ENCODE measurements at places on chromosomes 1 and 21.

GRCh38 chr1:91022518-91022929, 689 bp upstream of the ZNF644 start:
- DNase-seq, result no peak

DNA sequence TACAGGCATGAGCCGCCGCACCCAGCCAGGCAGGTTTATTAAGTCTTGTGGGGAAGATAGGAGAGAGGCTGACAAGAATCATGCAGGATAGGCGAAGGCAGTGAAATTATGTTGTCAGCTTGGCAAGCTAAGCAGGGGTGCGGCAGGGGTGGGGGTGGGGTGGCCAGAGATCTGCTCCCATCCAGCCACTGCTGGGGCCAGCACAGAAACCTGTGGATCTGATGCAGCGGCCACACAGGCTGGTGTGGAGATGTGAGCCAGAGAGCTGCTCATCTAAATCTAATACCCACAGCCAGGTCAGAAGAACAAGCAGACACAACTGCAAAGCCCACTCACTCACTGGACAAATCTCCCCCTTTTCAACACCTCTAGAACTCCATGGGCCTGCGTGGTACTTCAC, 68.7 kb downstream of the KCTD3 start:
- DNase-seq, result no peak

DNA sequence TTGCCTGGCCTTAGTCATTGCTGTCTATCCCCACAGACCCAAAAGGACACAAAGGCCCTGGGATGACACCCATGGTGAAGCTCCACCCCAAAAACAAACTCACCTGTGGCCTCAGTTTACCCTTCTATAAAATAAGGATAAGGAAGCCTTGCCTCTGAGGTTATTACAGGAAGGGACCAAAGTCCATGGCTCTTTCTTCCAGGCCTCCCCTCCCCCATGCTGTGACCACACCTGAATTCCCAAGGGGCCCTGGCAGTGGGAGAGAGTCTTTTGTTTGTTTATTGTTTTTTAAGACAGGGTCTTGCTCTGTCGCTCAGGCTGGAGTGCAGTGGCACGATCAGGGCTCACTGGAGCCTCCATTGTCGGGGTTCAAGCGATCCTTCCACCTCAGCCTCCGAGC, 10.5 kb upstream of the TNFRSF25 start:
- DNase-seq, result no peak

DNA sequence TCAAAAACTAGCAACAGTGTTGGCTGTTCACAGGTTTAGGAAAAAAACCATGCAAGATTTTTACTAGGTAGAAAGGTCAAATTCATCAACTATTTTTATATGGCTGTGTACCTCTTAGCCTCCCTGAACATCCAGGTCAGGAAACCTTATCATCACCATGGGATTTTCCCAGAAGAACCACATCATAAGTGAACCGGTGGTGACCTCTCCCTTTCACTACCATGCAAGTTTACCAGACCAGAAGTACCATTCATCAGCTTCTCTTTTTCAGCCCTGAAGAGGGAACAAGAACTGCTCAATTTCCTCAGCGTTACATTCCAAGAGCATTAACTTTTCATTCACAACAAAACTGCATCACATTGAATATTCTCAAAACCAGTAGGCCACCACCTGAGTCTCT, 5.9 kb downstream of the SSBP3 start:
- DNase-seq, result no peak

GRCh38 chr1:18636596-18637508, 6.2 kb downstream of the PAX7 start:
- no peak for DNase-seq

GRCh38 chr1:226964068-226964425, 24.0 kb downstream of the COQ8A start:
- DNase-seq, result no peak

DNA sequence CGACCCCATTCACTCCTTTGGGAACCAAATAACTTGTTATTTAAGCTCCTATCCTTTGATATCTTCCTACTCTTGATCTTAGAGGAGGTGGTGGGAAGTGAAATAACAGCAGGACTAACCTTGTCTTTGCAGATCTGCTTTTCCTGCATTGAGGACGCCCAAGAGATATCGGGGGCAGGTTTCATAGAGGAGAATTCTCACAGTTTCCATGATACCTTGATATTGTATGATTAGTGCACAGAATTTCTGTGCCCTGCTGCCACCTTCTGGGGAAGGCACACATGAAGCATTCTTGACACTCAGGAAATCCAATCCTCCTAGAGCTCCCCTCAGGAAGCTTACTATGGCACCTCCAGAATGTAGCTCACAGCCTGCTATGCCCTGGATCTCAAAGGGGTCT, 1.6 kb downstream of the CD1B start:
- no peak for DNase-seq

DNA sequence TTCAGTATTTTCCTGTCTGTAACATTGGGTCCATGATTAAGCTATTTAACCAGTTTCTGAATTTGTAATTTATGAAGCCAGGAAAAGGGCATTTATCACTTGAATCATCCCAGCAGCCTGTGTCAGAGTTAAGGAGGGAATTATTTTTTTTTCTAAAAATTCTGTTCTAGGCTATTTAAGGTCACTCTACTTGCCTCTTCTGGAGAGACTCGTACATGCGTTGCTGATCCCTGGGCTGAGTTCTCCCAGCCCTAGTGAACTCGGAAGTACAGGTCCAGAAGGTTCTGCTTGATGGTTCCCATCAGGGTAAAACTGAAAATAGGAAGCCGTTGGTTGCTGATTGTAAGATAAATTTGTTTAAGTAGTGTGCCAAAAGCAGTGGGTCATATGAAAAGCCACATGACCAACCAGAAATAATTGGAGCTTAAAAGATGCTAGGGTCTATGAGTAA, 90.7 kb downstream of the GPR88 start:
- no peak for DNase-seq

GRCh38 chr21:37395961-37396360, 29.4 kb downstream of the DYRK1A start:
- DNase-seq, result no peak

- DNase-seq, result no peak
These were observed 177.6 kb downstream of the RASAL2 start for GRCh38 chr1:178271471-178271870.

- no peak for DNase-seq
These were observed 310.3 kb downstream of the MATN1 start for GRCh38 chr1:30413111-30413440.

GRCh38 chr1:232538224-232538942, 91.5 kb downstream of the SIPA1L2 start:
- DNase-seq, result no peak

- no peak for DNase-seq
These were observed 18.9 kb downstream of the CTNNBIP1 start for GRCh38 chr1:9891207-9891606.

DNA sequence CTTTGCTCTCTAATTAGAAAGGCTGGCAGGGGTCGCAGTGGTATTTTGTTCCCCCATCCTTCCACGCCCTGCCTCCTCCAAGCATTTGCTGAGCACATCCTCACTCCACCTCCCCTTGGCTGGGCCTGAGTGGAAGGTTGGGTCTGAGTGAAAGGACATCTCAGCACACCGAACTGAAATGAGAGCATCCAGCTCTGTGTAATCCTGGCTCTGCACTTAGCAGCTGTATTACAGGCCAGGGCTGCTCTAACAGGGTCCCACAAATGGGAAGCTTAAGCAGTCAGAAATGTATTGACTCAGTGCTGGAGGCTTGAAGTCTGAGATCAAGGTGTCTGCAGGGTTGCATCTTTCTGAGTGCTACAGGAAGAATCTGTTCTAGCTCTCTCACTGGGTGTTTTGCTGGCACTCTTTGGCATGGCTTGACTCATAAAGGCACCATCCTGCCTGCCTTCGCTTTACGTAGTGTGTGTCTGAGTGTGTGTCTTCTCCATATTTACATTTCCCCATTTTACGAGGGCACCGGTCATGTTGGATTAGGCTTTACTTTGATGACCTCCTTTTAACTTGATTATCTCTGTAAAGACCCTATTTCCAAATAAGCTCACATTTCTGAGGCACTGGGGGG, 48.5 kb upstream of the IGSF21 start:
- DNase-seq, result no peak

GRCh38 chr1:174244017-174244416, 84.7 kb downstream of the RABGAP1L start:
- no peak for DNase-seq

GRCh38 chr21:28906236-28906635, 86.4 kb downstream of the LTN1 start:
- DNase-seq, result no peak

- DNase-seq, result no peak
These were observed 36.4 kb downstream of the VPS26C start for GRCh38 chr21:37230632-37231248.

GRCh38 chr21:42088148-42088547, 17.0 kb downstream of the UMODL1 start:
- no peak for DNase-seq

DNA sequence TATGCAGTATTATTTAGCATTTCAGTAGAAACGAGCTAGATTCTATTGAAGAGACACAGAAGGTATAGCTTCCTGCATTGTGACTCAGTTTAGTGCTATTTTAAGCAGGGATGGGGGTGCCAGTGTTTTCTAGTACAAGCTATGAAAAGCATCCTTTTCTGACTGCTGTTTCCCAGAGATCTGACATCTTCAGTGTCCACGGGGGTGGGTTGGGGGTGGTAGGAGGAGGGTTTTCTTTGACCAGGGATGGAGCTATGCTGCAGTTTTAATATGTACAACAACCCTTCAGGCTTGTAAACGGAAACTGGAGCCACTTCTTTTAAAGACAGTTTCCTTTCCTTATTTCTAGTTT, 2.7 kb upstream of the NEGR1 start:
- no peak for DNase-seq

GRCh38 chr1:52697795-52698674, at the start of gene COA7:
TSS of gene COA7 (minus strand) at chr1:52698347. CDS start at chr1:52698326, 21 bp downstream.
- peak; percentile 88 for DNase-seq

- DNase-seq, result no peak
These were observed 16.7 kb upstream of the PRDM15 start for GRCh38 chr21:41895643-41896493.

- DNase-seq, result no peak
These were observed 170.2 kb downstream of the PLPP3 start for GRCh38 chr1:56409112-56409691.

DNA sequence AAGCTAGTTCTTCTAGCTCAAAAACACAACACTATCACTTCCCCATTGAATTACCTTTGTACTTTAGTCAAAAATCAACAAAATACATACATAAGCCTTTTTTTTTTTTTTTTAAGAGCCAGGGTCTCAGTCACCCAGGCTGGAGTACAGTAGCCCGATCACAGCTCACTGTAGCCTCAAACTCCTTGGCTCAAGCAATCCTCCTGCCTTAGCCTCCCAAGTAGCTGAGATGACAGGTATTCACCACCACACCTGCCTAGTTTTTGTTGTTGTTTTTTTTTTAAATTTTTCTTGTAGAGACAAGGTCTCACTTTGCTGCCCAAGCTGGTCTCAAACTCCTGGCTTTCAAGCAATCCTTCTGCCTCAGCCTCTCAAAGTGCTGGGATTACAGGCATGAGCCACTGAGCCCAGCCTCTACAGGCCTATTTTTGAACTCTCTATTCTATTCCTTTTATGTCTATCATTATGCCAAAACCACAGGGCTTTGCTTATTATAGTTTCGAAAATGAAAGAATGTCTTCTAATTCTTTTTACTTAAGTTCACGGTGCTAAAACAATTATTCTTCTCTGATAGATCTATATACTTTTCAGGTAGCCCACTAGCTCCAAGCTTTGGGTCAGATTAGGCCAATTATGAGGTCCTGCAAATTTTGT, 29.6 kb downstream of the GPBP1L1 start:
- no peak for DNase-seq

DNA sequence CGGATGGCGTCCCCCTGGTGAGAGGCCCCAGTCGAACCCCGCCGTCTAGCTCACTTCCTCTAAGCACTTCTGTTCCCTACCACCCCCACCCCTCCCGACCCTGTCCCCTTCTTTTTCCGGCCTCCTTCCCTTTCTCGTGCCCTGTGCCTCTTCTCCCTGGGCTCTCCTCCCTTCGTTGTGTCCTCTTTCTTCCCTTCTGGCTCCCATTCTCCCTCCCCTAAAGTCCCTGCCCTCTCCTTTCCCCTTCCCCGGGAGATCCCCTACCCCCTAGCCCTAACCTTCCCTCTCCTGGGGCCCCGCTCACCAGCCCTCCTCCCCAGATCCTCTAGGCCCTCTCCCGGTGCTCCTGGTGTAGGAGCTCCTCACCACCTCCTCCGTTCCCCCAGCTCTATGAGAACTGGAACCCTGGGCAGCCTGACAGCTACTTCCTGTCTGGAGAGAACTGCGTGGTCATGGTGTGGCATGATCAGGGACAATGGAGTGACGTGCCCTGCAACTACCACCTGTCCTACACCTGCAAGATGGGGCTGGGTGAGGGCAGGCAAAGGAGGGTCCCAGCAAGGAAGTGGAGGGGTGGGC, 15.9 kb downstream of the BCAN start:
- no peak for DNase-seq

DNA sequence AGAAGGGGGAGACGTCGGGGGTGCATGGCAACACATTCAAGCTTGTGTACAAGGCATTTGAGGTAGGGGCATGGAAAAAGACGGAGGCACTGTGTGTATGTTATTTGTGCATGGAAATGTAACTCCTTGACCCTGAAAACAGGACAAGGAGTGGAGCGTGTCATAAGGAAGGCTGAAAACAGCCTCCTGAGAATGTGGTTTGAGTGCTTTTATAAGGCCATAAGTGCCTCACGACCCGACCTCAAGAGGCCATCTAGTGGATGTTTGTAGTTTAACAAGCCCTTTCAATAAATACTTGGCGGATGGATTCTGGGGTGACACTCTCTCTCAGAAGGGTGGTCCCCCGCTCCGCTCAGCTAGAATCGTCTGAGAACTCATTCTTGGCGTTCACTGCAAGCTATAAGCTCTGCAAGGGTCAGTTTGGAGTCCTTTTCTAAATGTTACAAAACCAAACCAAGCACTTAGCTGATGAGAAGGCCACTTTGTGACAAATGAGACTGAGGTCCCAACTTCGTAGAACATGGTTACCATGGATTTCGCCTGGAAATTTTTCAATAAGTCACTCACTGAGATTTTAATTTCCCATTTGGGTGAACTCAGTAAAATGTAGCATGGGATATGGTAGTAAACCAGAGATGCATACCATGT, 38.8 kb upstream of the CLCA4 start:
- no peak for DNase-seq

DNA sequence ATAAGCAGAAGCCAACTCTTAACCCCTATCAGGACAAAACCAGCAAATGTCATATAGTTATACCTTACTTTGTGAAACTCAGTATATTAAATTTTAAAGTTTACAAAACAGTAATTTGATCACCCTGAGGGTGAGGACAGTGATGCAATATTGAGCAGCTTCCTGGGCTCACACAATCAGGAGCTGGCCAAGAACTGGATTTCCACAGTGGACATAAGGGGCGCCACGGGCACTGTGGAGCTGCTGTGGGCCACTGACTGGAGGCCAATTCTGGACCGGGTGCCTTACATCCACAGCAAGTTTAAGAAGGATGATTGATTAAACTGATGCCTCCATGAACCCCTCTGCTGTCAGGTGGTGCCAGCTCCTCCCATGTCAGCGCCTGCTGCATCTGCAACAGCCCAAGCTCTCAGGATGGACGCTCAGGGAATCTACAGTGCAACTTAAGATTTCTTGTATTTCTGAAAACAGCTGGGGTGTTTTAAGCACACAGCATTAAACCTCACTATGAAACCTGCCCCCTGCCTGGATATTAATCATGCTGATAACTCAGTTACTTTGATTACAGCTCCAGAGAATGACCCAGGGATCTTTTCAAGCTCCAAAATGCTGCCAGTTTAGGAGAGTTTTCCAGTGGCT, 55.9 kb downstream of the TOR3A start:
- no peak for DNase-seq

GRCh38 chr1:48773133-48773532, 3.6 kb downstream of the BEND5 start:
- DNase-seq, result no peak
